Esophagus squamous epithelium (tissue), 5 donors: ENCODE measurements at places on chromosomes 3 and 15.

- no peak overlapping the region for H3K27ac ChIP-seq
- no peak overlapping the region for H3K4me3 ChIP-seq
- no peaks in the 10 kb centered on the region for H3K36me3 ChIP-seq
- peaks cover 3% of the 10 kb centered on the region for H3K4me1 ChIP-seq
These were observed 6.3 kb downstream of the THOC7 start for GRCh38 chr3:63857311-63857710.

GRCh38 chr3:189911001-189911400, 209.7 kb downstream of the P3H2 start:
- no peak for DNase-seq
- H3K27ac ChIP-seq = peak overlapping the region; percentile 89
- H3K27me3 ChIP-seq = no peaks in the 10 kb centered on the region
- no peak overlapping the region for H3K4me3 ChIP-seq
- H3K36me3 ChIP-seq = no peaks in the 10 kb centered on the region

GRCh38 chr15:79623488-79623887, 191.4 kb downstream of the MINAR1 start:
- no peak overlapping the region for H3K4me3 ChIP-seq
- H3K4me1 ChIP-seq = no peaks in the 10 kb centered on the region
- no peak for DNase-seq
- no peaks in the 10 kb centered on the region for H3K27me3 ChIP-seq
- H3K27ac ChIP-seq = no peak overlapping the region
- no peaks in the 10 kb centered on the region for H3K36me3 ChIP-seq

- H3K4me3 ChIP-seq = no peak overlapping the region
- DNase-seq = no peak
- no peak overlapping the region for H3K27ac ChIP-seq
- peaks cover 21% of the 10 kb centered on the region for H3K4me1 ChIP-seq
These were observed 46.2 kb downstream of the TPRA1 start for GRCh38 chr3:127544192-127544802.

- H3K4me3 ChIP-seq = no peak overlapping the region
- H3K27ac ChIP-seq = no peak overlapping the region
- H3K4me1 ChIP-seq = no peaks in the 10 kb centered on the region
- no peak for DNase-seq
These were observed 729.1 kb downstream of the NTRK3 start for GRCh38 chr15:87527416-87527815.

DNA sequence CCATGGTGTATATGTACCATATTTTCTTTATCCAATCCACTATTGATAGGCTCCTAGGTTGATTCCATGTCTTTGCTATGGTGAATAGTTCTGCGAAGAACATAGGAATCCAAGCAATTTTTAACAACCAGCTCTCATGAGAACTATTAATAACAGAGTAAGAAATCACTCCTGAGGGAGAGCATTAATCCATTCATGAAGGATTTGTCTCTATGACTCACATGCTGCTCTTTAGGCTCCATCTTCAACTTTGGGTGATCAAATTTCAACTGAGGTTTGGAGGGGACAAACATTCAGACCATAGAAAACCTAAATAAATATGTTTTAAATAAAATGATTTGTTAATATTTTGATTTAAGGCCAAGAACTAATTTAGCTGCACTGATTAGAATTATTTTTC, 147.4 kb downstream of the NSUN3 start:
- DNase-seq = no peak
- H3K27ac ChIP-seq = no peak overlapping the region
- H3K4me3 ChIP-seq = no peak overlapping the region
- H3K27me3 ChIP-seq = no peaks in the 10 kb centered on the region
- H3K4me1 ChIP-seq = no peaks in the 10 kb centered on the region
- H3K36me3 ChIP-seq = no peaks in the 10 kb centered on the region

DNA sequence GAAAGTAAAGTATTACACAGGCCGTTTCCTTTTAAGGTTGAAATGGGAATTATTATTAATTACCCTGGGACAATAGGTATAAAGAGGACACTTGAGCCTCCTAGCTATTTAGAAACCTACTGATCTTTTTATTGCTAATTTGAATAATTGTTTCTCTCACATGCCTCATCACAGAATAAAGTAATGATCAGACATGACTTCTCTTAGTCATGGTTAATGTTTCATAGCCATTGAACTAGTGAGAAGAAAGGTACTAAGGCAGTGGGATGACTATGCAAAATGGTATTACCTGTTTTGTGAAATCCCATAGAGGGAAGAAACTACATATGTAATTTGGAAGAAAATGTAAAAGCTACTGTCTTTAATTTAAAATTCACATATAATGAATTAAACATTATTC, 85.6 kb downstream of the EPHA6 start:
- H3K27ac ChIP-seq = peak overlapping the region; percentile 10
- DNase-seq = no peak
- no peaks in the 10 kb centered on the region for H3K36me3 ChIP-seq
- H3K4me3 ChIP-seq = no peak overlapping the region
- H3K4me1 ChIP-seq = peaks cover 23% of the 10 kb centered on the region

DNA sequence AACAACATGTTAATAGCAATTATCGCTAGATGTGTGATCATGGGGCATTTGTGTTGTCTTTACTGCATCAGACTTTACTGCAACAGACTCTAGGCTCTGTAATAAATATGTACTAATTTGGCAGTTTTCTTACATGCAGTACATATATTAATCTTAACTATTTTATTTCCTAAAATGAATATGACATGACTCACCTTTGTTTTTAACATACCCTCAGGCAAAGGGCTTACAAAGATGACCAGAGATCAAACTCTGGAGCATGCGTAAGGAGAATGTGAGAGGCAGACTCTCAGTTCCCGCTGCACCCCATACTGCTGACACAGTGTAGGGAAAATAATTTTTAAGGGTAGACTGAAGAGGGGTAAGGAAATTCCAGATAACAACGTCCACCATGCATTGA, 7.2 kb upstream of the FAM174B start:
- no peak overlapping the region for H3K27ac ChIP-seq
- H3K4me3 ChIP-seq = no peak overlapping the region
- DNase-seq = no peak
- peaks cover under 1% of the 10 kb centered on the region for H3K27me3 ChIP-seq
- peaks cover 5% of the 10 kb centered on the region for H3K4me1 ChIP-seq

- peaks cover 5% of the 10 kb centered on the region for H3K4me1 ChIP-seq
- H3K27me3 ChIP-seq = no peaks in the 10 kb centered on the region
- no peak for DNase-seq
- H3K36me3 ChIP-seq = no peaks in the 10 kb centered on the region
These were observed 1.0 kb upstream of the ZNF620 start for GRCh38 chr3:40504636-40505430.

- H3K27me3 ChIP-seq = no peaks in the 10 kb centered on the region
- no peaks in the 10 kb centered on the region for H3K36me3 ChIP-seq
- no peaks in the 10 kb centered on the region for H3K4me1 ChIP-seq
- H3K27ac ChIP-seq = no peak overlapping the region
- no peak overlapping the region for H3K4me3 ChIP-seq
- no peak for DNase-seq
These were observed 32.4 kb upstream of the DYNC1LI1 start for GRCh38 chr3:32603064-32603463.

- DNase-seq = no peak
- H3K4me3 ChIP-seq = no peak overlapping the region
- no peaks in the 10 kb centered on the region for H3K4me1 ChIP-seq
- no peaks in the 10 kb centered on the region for H3K27me3 ChIP-seq
- no peak overlapping the region for H3K27ac ChIP-seq
These were observed 5.6 kb upstream of the RBMS3 start for GRCh38 chr3:29275309-29275708.

DNA sequence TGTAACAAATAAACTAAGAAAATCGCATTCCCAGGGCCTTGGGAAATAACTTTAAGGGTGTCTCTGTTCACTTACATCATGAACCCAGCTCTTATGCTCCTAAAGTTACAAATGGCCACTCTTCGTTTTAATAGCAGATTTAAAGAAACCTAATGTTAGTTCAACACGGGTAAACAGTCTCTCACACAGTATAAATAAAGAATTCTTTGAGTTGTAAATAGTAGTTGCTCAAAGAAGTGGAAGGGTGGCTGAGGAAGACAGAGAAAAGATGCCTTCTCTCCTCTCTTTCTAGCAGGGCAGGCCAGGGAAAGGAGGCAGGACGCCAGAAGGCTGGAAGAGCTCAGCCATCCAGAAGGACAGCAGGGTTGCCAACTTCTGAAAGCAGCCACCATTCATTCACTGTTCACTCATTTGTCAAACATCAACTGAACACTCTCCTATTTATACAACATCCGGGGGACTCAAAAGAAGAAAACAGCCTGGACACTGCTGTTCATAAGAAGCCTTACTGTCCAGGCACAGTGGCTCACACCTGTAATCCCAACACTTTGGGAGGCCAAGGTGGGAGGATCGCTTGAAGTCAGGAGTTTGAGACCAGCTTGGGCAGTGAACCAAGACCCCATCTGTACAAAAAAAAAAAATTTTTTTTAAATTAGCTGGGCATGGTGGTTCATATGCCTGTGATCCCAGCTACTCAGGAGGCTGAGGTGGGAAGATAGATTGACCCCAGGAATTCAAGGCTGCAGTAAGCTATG, 47.3 kb downstream of the WWTR1 start:
- no peak overlapping the region for H3K27ac ChIP-seq
- DNase-seq = no peak
- no peaks in the 10 kb centered on the region for H3K36me3 ChIP-seq
- H3K4me1 ChIP-seq = no peaks in the 10 kb centered on the region
- no peak overlapping the region for H3K4me3 ChIP-seq

DNA sequence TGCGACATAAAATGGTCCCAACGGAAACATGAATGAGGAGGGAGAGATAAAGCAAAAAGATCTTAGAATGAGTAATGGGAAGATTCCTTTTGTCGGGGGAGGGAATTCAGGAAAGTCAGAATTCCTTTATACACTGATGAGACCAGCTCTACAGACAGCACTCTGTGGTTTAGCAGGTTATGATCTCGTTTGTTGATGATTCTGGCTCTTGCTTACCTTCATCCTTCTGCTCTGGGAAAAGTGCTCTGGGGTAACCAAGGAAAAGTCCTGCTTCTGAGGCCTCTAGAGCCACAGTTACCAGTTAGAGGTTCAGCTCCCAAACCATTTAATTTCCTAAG, 150.7 kb upstream of the NR2E3 start:
- H3K4me3 ChIP-seq = no peak overlapping the region
- peaks cover 3% of the 10 kb centered on the region for H3K36me3 ChIP-seq
- H3K4me1 ChIP-seq = peaks cover 27% of the 10 kb centered on the region
- DNase-seq = no peak

DNA sequence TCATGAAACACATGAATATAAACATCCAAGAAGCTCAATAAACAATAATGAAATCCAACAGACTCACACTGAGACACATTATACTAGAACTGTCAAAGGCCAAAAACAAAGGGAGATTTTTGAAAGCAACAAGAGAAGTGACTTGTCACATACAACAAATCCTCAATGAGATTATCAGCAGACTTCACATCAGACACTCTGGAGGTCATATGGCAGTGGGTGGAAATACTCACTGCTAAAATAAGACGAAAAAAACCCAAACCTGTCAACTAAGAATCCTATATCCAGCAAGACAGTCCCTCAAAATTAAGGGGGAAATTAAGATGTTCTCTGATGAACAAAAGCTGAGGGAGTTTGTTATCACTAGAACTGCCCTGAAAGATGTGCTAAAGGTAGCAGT, 125.4 kb upstream of the MELTF start:
- H3K27ac ChIP-seq = no peak overlapping the region
- no peak for DNase-seq
- H3K4me3 ChIP-seq = no peak overlapping the region

- H3K27me3 ChIP-seq = no peaks in the 10 kb centered on the region
- H3K4me3 ChIP-seq = no peak overlapping the region
- no peaks in the 10 kb centered on the region for H3K36me3 ChIP-seq
- H3K4me1 ChIP-seq = no peaks in the 10 kb centered on the region
These were observed 119.1 kb upstream of the UBE3A start for GRCh38 chr15:25557926-25558325.

DNA sequence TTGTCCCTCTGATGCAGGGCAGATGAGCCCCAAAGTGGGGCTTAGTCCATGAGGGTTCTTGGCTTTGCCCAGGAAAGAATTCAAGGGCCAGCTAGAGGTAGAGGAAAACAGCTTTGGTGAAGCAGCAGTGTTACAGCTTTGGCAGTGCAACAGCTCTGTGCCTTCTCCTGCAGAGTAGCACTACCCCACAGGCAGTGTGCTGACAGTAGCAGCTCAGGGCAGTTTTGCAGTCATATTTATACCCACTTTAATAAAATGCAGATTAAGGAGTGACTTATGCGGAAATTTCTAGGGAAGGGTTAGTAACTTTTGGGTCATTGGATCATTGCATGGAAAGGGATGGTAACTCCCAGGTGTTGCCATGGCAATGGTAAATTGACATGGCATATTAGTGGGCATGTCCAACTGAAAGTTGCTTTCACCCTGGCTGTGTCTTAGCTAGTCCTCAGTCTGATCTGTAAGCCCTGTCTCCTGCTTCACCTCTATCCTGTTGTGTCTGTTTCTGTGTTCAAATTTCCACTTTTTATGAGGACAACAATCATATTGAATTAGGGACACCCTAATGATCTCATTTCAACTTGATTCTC, 241.3 kb upstream of the C2CD4B start:
- H3K4me1 ChIP-seq = peaks cover 6% of the 10 kb centered on the region
- H3K36me3 ChIP-seq = no peaks in the 10 kb centered on the region
- no peaks in the 10 kb centered on the region for H3K27me3 ChIP-seq
- no peak overlapping the region for H3K4me3 ChIP-seq
- no peak for DNase-seq

- no peak overlapping the region for H3K4me3 ChIP-seq
- H3K36me3 ChIP-seq = no peaks in the 10 kb centered on the region
- no peaks in the 10 kb centered on the region for H3K27me3 ChIP-seq
- no peak overlapping the region for H3K27ac ChIP-seq
These were observed 6.9 kb downstream of the ABTB1 start for GRCh38 chr3:127679534-127680145.

- no peak overlapping the region for H3K4me3 ChIP-seq
- H3K27ac ChIP-seq = no peak overlapping the region
- no peak for DNase-seq
- H3K36me3 ChIP-seq = no peaks in the 10 kb centered on the region
- no peaks in the 10 kb centered on the region for H3K4me1 ChIP-seq
These were observed 389.1 kb upstream of the SGO1 start for GRCh38 chr3:20575146-20575545.

GRCh38 chr3:31197941-31198340, 303.5 kb upstream of the GADL1 start:
- DNase-seq = no peak
- no peaks in the 10 kb centered on the region for H3K27me3 ChIP-seq

DNA sequence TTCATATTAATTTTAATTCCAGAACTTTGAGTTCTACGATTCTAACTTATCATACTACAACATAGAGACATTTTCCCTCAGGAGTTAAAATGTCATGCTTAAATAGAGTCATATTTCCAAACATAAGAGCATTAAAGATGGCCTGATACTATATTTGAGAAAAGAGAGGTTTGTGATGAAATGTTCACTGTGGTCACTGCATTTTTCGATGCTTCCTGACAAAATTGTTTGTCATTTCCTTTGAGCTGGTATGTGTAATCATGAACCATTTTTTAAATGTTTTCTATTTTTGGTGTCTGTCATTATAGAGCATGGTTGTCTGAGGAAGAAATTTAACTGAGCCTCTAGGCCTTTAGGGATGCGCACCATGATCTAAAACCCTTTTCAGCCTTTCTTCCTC, 721.4 kb upstream of the NR2F2 start:
- no peak overlapping the region for H3K27ac ChIP-seq
- H3K36me3 ChIP-seq = no peaks in the 10 kb centered on the region
- H3K4me3 ChIP-seq = no peak overlapping the region
- H3K27me3 ChIP-seq = no peaks in the 10 kb centered on the region
- DNase-seq = no peak
- no peaks in the 10 kb centered on the region for H3K4me1 ChIP-seq
